ENCODE measurements at places on chromosomes 3 and 15.

DNA sequence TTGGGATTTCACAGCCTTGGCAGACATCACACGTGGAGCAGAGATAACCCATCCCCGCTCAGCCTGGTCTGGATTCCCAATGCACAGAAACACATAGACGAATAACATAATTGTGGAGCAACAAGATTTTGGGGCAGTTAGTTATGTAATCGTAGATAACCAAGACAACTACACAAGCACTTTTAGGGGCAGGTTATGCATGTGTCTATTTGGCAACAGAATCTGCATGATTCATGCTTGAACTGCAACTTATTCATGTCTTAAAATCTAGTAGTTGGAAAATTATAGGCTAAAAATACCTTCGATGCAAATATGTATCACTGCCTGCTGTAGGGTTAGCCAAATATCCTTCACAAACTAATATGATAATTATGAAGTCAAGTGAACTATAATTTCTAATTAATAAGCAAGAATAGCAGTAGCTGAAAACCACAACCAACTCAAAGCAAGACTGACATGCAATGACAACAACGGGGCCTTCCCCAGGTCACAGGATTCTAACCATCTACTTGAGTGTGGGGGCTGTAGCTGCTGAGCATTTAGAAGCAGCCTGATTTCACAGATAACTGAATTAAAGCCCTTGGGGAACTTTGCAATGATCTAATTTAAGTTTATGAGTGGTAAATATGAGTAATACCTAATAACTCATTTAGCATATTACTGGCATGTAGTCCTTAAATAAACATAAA, 31.1 kb downstream of the DGKG start:
- DNase-seq = no peak

GRCh38 chr3:51691949-51692348, 14.9 kb upstream of the GRM2 start:
- no peak for DNase-seq

DNA sequence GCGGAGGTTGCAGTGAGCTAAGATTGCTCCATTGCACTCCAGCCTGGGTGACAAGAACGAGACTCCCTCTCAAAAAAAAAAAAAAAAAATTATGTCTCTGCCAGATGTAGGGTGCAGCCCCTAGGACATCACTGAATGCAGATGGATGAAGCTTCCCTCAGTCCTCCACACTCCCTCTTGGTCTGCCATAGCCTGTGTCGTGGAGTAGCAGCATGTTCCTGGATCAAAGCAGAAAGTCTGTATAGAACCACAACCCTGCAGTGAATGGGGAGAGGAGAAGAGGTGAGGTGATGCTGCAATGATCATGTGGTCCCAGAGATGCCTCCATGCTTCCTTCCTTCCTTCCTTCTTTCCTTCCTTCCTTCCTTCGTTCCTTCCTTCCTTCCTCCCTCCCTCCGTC, 15.3 kb upstream of the LAMB2 start:
- DNase-seq = no peak

GRCh38 chr3:107543666-107544065, 20.9 kb downstream of the BBX start:
- no peak for DNase-seq

GRCh38 chr3:173139420-173139819, 1.6 kb downstream of the SPATA16 start:
- DNase-seq = no peak

GRCh38 chr3:147702509-147702908, 293.3 kb downstream of the ZIC1 start:
- DNase-seq = no peak

DNA sequence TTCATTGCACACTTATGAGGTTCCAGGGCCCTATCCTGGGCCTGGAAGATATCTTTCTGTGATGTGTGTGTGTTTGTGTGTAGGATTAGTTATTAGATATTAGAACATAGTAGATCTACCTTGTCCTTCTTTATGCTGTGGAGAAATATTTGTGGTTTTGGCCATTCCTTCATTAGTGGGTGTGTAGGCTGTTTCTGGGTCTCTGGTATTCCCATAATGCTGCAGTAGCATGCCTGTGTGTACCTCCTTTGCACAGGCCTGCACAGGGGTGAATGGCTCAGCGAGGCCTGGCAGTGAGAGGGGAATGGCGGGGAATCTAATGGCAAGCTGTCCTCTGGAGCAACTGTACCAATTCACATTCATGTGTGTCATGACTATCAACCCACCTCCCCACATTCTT, 125.8 kb upstream of the MRPS22 start:
- DNase-seq = no peak

DNA sequence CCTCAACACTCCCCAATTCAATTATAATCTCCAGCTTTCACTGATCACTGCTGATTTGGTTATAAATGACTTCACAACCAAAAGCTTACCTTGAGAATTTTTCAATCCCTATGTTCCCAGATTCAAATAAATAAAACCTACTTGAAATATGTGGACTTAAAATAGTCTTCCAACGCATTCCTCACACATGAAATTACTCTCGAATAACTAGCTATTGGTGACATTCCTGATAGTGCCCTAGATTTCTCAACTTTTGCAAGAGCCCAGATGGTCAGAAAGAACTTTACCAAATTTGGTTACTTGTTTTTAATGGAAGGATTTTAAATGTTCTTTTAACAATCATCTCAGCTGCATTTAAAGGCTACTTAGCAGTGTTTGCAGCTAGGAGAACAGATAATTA, 605.5 kb downstream of the FHIT start:
- DNase-seq = no peak

DNA sequence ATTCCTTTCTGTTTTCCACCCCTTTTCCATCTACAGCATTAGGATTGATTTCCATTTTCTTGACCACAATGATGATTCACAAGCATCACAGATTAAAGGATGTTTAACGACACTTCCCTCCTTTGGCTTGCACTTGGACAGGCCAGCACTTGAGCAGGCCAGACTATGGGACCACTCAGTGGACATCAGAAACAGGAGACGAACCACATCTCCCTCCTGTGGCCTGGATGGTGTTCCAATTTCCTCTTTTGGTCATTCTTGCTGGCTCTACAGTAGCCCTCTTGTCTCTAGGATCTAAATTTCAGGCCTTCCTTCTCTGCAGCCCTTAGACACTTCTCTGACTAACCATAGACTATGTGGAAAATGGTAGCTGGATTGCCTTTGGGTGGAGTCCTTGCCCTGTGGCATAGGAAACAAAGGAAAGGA, 78.8 kb upstream of the BOC start:
- no peak for DNase-seq

DNA sequence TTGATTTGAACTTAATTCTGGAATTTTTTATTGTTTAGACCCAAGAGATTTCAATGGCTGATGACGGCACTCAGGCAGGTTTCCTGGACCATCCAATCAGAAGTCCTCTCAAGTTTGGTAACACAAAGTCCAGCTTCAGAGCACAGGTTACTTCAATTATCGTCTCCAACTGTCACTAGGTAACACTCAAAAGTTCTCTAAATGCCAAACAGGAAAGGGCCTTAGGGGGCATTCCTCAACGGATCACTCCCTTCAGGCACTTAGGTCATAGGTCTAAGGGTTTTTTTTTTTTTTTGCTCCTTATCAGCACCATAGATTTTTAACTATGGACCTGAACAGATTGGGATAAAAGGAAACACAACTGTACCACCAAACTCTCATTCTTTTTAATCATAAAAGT, 85.8 kb downstream of the MEIS2 start:
- no peak for DNase-seq

- no peak for DNase-seq
These were observed 53.1 kb downstream of the PHC3 start for GRCh38 chr3:170128259-170128976.

GRCh38 chr3:123608263-123608937, 23.5 kb upstream of the HACD2 start:
- DNase-seq = no peak

DNA sequence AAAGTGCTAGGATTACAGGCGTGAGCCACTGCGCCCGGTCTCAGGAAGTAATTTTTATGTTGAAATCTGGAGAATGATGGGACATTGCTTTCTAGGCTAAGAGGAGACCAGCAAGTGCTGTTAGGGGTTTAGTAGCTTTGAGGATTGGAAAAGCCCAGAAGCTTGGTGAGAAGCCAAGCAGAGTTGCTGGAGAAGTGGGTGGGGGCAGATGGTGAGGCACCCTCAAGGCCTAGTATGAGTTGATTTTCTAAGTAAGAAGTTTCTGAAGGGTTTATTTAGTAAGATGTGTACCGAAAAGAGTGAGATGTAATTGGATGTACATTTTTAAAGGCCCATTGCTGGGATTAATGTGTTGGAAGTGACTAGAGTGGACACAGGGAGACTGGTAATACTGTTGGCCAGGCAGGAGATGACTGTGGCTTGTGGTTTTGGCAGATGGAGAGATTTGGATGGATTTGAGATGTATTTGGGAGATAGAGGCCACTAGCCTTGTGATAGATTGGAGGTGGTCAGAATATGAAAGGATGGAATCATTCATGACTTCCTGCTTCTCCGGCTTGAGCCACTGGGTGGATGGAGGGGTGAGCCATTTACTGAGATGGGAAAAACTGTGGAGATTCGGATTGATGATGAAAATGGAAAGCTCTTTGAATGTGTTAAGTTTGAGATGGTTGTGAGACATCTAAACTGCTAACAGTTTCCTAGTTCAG, 2.3 kb downstream of the LRRC28 start:
- peak; percentile 31 for DNase-seq

GRCh38 chr15:26083896-26084295, 220.8 kb upstream of the ATP10A start:
- no peak for DNase-seq

GRCh38 chr3:32743934-32744333, 58.9 kb downstream of the CNOT10 start:
- peak; percentile 64 for DNase-seq

- DNase-seq = no peak
These were observed 30.1 kb upstream of the TBC1D23 start for GRCh38 chr3:100230710-100231109.

DNA sequence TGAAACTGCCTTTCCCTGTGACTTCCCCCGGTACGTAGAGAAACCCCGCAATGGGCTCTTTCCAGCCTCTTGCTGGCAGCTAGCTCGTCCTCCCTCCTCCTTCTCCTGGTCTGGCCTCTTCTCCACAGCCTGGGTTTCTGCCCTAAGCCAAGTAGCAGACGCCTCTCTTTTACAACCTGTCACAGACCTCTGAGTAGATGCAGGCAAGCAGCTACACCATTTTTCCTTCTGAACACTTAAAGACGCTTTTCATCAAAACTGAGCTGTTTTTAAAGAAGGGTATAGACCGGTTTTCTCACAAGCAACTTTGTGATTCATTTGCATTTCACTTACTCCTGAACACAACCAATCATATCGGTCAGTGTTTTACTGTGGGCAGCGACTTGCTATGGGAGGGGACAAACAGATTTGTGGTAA, 32.0 kb downstream of the ADAMTSL3 start:
- DNase-seq = no peak

DNA sequence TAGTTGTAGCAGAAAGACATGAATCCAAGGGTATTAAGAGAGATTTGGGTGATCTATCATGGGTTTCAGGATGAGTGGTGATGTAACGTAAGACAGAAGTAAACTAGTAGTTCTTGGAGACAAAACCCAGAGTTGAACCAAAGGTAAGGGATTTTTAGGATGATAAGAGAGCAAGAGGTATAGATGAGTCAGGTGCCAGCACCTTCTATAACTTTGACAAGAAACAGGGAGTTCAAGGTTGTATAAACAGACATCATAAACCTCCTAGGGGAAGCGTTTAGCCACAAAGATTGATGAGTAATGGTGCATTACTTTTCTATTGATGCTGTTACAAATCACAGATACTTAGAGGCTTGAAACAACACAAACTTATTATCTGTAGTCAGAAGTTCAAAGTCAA, 447.3 kb upstream of the ARHGEF26 start:
- no peak for DNase-seq

- no peak for DNase-seq
These were observed 85.1 kb downstream of the PDCD6IP start for GRCh38 chr3:33883538-33883950.

DNA sequence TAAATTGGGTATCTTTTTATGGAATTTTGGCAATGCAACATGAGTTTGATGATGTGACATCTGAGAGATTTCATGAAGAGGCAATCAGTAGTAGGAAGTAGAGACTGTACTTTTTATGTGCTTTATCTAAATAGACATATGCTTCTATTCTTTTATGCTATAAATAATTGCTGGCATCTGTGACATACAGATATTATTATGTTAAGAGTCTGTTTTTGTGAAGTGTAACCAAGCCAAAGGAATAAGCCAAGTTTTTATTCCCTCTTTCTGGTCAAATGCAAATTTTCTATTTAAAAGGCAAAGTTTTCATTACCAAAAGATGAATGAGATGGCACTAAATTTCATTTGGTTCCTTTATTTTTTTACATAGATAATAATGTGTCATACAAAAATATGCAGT, 32.4 kb downstream of the PYDC2 start:
- DNase-seq = no peak

- peak; percentile 25 for DNase-seq
These were observed 147.8 kb downstream of the PLCL2 start for GRCh38 chr3:17032407-17033034.

DNA sequence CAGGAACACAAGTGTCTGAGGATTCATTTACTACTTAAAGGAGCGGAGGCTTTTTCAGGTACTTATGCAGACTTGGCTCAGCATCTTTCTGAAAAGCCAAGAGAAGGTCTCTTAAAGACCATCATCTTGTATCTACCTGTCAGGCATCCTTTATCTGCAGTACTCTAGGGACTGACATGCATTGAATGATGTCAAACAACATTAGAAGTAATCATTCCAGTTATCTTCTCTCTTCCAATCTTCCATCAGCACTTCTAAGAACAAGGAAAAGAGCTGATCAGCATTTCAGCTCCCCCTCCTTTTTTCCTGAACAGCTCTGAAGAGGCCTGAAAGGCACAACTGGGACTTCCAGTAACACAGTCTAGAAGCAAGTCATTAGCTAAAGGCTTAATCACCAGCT, 214.8 kb downstream of the KCNH8 start:
- no peak for DNase-seq

GRCh38 chr3:55089211-55089610, 161.4 kb upstream of the LRTM1 start:
- DNase-seq = no peak

GRCh38 chr15:67199881-67200763, 54.3 kb downstream of the AAGAB start:
- no peak for DNase-seq

- no peak for DNase-seq
These were observed 20.9 kb downstream of the FSTL1 start for GRCh38 chr3:120429921-120430361.

GRCh38 chr3:125300416-125300815, 74.7 kb downstream of the ZNF148 start:
- DNase-seq = no peak

DNA sequence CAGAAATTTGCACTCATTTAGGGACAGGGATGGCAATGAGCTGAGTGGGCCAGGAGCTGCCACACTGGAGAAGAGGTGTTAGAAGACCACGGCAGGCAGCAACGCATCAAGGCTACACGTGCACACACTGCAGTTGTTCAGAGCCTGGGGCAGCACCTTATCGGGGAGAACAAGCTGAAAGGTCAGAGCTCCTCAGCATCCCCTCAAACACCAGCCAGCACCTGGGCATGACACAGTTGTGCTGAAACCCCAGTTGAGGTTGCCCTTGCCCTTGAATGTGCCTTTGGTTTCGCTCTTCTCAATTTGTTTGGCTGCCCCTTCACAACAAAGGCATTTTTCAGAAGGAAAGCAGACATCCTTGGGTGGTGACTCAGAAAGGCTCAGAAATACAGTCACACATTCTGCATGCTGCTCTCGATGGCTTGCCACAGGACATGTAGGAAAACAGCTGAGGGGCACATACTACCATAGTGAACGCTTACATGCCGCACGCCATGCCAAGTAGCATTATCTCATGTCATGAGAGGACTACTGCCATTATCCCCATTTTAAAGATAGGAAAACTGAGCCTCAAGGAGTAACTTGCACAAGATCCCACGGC, 57.6 kb downstream of the ST8SIA2 start:
- no peak for DNase-seq

- DNase-seq = no peak
These were observed 17.4 kb downstream of the CCDC12 start for GRCh38 chr3:46959161-46959511.

Measured in HuH-7.5 (cell line).